ENCODE measurements at places on chromosomes 2 and 18. TPM values are rescaled to one million over a fixed set of nuclear protein-coding genes. Genes with fewer than 3 reads are reported as not detected.

The DHRS9 gene
- 2.6 TPM for total RNA-seq

- peaks cover 40% of the 10 kb centered on the region for H3K27me3 ChIP-seq
- H3K4me1 ChIP-seq: peaks cover 8% of the 10 kb centered on the region
- no peak overlapping the region for H3K27ac ChIP-seq
- H3K36me3 ChIP-seq: no peaks in the 10 kb centered on the region
- peak overlapping the region; percentile 51 for H3K4me3 ChIP-seq
Measured at GRCh38 chr18:58863539-58864145, 1.0 kb upstream of the ZNF532 start.

DNA sequence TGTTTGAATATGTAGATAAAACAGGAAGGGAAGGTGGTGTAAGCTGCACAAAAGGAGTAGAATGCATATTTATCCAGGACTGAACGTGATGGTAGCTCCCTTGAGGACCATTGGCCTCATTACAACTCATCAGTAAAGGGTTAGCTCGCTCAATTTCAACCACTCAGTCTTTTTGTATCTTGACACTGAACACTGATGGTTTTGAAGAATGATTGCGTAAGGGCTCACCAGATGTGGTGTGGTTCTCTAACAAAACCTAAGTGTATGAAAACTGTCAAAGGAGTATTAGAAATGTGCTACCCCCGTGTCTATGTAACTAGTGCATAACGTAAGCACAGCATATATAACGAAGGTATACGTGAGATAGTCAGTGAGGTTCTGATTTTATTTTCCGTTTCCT lies 272.4 kb upstream of the THSD7B start:
- no peaks in the 10 kb centered on the region for H3K4me1 ChIP-seq
- H3K36me3 ChIP-seq: no peaks in the 10 kb centered on the region
- peaks cover 6% of the 10 kb centered on the region for H3K27me3 ChIP-seq
- H3K4me3 ChIP-seq: no peak overlapping the region
- no peak overlapping the region for H3K27ac ChIP-seq

- H3K4me3 ChIP-seq: no peak overlapping the region
- no peak for DNase-seq
- H3K27ac ChIP-seq: no peak overlapping the region
- H3K4me1 ChIP-seq: peaks cover 36% of the 10 kb centered on the region
Measured at GRCh38 chr18:3584266-3584861, 134.4 kb downstream of the TGIF1 start.

GRCh38 chr2:214676421-214677089 lies 132.9 kb downstream of the BARD1 start:
- no peak overlapping the region for H3K4me3 ChIP-seq
- no peaks in the 10 kb centered on the region for H3K36me3 ChIP-seq
- DNase-seq: no peak
- H3K27ac ChIP-seq: no peak overlapping the region
- peaks cover 2% of the 10 kb centered on the region for H3K4me1 ChIP-seq

All from activated naive CD4-positive, alpha-beta T cell treated with anti-CD3 and anti-CD28 coated beads for 36 hours (primary cell).